Stimulated activated CD8-positive, alpha-beta memory T cell treated with anti-CD3 and anti-CD28 coated beads, Interleukin-7, amount 100 ng/mL, for 24 hours (primary cell): ENCODE measurements at places on chromosomes 5 and 9.

GRCh38 chr5:144254552-144254951 lies 83.9 kb downstream of the KCTD16 start:
- DNase-seq = no peak

GRCh38 chr5:22541037-22541436 lies 312.1 kb downstream of the CDH12 start:
- no peak for DNase-seq

DNA sequence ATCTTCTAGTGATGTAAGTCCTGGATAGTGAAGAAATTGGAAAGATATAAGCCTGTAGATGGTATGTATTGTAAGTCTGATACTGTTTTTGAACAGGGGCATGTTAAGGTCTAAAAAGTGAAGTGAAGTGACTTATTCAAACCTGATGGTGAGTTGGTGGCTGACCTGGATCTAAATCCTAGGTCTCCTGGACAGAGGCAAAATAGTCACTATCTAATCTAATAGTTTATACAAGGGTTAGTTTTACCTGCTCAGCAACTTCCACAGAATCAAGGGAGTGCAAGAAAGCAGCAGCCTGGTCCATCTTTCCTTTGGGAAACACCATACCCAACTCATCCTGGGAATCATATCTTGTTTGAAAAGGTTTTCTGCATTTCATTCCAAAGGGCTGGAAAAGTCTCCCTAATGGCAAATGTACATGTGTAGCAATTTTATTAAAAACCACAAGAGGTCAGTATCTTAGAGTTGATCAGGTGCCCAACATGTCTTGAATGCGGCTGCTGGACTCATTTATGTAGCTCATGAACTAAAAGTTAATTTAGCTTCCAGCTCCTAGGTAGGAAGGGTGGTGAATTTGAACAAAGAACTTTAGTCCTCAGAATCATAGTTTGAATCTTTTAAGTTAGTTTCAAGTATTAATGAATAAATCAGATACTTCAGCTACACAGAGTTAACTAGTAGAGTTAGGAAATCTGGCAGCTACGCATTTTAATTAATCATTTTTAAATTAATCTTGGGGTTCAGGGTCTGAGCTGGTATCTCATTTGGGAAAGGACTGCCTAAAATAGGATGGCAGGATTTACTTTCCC lies 26.0 kb downstream of the SKP2 start:
- no peak for DNase-seq

DNA sequence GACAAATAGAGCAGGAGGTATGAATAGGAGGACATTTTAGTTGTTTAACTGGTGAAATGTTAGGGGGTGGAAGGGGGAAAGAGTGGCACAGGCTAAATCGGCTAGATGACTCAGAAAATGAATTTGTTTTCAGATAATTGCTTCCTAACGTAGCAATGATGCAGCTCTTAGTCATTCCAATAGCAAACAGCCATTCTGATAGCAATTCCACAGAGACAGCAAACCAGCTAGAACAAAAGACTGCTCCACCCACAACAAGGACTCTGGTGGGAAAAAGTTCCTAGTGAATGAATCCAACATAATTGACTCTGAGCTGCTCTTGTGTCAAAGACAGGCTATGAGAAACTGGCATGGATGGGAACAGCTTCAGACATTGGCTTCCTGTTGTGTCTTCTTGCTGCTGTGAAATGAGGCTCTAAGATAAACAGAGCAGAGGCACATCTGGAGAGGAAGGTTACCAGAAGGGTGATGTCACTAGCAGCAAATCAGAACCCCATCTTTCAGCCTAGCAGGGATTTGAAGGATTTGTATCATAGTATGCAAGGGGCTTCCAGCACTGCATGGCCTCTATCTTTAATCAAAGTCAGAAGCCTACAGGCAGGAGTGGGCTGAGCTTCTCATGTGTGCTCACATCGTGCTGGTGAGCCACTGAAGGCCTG lies 28.1 kb upstream of the F2RL1 start:
- no peak for DNase-seq

- DNase-seq = no peak
Observed at GRCh38 chr5:120236360-120236759, 227.7 kb upstream of the PRR16 start.

GRCh38 chr9:127507751-127508648 lies 56.7 kb downstream of the LRSAM1 start:
- DNase-seq = no peak

DNA sequence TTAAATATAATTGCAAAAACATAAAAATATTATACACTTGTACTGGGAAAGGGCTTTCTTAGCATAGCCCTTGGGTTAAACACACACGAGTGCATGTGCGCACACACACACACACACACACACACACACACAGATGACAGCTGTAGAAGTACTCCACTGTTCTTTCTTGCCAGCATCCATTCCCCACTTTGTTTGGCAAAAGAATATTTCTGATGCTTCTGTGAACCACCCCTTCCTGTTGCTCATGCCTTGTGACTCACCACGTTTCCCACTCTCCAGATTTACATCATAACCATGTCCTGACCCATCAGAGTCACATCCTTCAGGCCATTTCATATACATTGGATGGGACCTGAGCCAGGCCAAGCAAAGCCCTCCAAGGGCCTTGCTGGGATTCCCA lies 280.1 kb downstream of the DNAH5 start:
- no peak for DNase-seq

GRCh38 chr9:84442712-84443111 lies 102.2 kb upstream of the SLC28A3 start:
- no peak for DNase-seq

GRCh38 chr5:139660923-139661814 lies 13.0 kb downstream of the CXXC5 start:
- no peak for DNase-seq

GRCh38 chr5:62576570-62577170 lies 1.9 kb upstream of the LRRC70 start:
- DNase-seq = no peak

DNA sequence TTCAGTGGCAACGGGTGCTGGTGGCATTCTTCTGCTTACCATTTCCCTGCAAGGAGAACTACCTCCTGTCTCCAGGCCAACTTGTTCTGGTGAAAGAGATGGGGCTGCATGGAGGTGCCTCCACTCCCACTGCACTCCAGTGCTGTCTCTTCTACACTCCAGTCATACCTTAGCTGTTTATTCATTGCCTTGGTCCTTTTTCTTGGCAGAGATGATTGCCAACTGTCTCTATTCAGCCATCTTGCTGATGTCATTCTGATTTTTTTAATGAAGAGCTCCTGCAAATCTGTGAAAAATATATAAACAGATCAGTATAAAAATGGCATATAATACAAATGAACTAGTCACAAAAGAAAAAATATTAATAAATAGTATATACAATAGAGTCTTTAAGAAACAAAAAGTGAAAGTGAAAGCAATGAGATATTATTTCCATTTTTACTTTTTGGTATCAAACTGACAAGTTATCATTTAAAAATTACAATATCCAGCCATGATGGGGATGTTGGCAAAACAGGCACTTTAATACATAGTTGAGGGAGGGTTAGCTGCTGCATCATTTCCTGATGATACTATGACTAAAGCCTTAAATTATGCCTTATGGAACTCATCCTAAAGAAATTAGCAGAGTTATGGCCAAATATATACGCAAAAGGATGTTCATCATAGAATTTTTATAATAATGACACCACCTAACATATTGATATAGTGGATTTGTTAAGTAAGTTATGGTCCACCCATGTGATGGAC lies 109.4 kb downstream of the CARTPT start:
- no peak for DNase-seq
